ENCODE measurements at places on chromosomes 6 and 20.

- DNase-seq: no peak
Measured at GRCh38 chr6:27321901-27322300, 9.8 kb upstream of the POM121L2 start.

DNA sequence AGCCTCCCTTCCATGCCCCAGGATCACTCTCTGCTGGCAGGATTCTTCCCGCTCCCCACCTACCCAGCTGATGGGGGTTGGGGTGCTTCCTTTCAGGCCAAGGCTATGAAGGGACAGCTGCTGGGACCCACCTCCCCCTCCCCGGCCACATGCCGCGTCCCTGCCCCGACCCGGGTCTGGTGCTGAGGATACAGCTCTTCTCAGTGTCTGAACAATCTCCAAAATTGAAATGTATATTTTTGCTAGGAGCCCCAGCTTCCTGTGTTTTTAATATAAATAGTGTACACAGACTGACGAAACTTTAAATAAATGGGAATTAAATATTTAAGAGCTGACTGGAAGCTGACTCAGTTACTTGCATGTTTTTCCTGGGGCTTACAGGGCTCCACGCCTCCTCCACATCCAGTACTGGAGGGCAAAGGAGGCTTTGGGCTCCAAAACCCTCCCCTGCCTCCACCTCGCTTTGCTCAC lies 24.3 kb upstream of the FANCE start:
- no peak for DNase-seq

GRCh38 chr6:127634178-127634577 lies 57.2 kb downstream of the C6orf58 start:
- DNase-seq: no peak

DNA sequence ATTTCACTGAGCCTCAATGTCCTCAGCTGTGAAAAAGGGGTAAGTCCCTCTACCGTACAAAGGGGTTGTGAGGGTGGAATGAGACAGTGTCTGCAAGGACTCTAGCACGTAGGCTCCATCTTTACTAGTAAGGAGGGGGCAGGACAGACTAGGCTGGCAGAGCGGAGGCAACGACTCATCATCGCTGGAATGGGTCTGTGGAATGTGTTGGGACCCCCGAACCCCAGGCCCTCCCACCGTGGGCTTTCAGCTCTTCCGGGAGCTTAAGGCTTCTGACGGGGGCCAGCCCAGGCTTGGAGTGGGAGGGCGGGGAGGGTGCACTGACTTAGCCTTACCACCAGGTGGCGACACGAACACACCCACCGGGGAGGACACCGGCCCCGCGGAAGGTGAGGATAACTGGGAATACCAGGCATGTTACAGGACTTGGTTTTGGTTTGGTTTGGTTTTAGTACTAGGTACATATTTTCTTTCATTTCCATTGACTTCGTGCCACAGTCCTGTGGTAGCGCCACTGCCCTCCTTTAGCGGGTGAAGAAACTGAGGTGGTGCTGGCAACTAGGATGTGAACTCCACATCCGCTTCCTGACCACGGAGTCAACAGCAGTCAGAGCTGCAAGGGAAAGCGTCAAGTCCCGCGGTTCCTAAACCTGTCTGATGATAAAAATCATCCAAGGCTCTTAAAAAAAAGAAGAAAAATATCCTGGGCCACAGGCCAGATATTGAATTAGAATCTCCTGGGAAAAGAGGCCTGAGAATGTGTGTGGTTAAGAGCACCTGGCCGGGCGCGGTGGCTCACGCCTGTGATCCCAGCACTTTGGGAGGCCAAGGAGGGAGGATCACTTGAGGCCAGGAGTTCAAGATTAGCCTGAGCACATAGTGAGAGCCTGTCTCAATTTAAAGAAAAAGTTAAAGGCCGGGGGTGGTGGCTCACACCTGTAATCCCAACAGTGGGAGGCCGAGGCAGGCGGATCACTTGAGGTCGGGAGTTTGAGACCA lies 10.3 kb upstream of the TULP1 start:
- DNase-seq: no peak

GRCh38 chr20:3123542-3123941 lies 36.1 kb downstream of the FASTKD5 start:
- no peak for DNase-seq

- no peak for DNase-seq
Measured at GRCh38 chr20:52518735-52519134, 327.2 kb upstream of the ZFP64 start.

DNA sequence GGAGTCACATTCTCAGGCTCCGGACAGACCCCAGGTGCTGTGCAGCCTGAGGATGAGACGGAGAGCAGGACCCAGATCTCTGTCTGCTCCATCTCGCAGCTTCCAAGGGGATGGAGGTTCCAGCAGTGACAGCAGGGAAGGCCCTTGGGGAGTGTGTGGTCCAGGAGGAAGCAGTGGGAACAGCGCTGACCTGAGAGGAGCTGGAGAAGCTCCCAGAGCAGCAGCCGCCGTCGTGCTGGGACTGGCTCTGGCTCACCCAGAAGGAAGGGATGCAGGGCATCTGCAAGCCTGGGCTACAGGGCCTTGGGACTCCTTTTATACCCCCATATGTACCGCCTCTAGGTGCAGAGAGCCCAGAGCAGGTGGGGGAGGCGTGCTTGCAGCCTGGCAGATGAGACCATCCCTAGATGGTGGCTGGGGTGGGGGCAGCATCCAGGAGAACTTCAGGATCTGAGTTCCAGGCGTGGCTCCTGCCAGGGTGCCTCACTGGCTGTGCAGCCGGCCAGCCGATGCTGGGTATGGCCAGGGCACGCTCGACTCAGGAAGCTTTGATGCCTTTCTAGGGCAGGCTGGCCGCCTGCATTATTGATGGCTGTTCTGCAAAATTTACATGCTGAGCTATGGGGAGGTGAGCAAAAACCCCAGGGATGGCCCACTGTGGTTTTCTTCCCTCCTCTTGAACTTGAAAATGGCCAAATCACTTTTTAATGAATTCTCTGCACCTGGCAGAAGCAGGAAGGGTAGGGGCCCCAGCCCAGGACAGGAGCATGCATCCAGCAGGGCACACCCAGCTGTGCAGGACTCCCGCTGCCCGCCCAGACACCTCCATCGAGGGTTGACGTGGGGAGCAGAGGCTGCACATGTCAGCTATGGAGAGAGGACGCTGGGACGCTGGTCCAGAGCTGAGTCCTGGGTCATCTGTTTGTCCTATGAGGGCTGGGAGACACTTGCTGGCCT lies 179.6 kb downstream of the TAF4 start:
- DNase-seq: no peak

DNA sequence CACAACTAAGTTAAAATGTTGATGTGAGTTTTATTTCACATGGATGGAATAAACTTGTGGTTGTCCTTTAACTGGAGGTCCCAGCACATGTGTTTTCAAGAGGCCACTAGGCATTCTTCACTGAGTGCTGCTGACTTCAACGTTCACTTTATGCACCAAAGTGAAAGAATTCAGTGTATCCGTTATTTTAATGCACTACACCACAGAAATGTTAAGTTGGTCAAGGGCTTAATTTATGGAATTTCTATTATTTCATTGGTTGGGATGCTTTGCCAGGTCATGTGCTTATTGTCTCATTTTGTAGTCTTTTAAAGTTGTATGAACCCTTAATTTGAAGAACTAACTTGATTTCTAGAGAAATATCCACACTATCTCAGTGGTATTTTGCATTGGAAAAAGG lies 106.4 kb downstream of the PPP1R14C start:
- no peak for DNase-seq

GRCh38 chr6:21115111-21115510 lies 478.4 kb upstream of the SOX4 start:
- DNase-seq: no peak

DNA sequence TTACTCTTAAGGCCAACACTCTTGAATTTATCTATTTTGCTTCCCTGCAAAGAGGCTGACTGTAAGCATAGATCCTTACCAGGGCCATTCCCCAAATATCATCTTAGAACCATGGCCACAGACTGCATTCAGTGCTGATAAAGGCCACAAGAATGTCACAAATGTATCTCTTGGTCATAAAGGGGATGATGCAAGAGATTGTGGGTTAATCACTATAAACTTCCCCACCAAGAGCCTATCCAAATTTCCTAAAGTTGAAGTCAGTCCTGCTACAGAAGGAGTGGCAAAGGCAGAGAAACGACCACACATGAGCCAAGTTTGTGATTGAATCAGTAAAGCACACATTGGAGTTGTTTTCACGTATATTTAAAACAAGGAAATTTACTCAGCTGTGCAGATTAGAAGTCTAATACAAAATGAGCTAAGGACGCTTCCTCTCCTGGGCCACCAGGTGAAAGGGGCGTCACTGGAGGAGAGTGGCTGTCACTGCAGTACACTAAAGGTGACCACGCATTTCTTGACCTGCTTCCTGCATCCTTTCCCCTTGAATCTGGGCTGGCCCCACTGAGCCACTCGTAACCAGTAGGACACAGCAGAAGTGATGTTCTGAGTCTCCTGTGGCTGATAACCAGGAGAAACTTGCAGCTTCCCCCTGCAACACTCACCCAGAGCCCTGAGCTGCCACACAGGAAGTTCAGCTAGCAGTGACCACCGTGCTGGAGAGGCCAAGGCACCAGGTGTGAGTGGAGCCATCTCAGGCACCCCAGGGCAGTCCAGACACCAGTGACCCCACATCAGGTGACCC lies 181.9 kb downstream of the SYNDIG1 start:
- no peak for DNase-seq

GRCh38 chr6:302760-303159 lies 10.5 kb downstream of the DUSP22 start:
- DNase-seq: no peak

DNA sequence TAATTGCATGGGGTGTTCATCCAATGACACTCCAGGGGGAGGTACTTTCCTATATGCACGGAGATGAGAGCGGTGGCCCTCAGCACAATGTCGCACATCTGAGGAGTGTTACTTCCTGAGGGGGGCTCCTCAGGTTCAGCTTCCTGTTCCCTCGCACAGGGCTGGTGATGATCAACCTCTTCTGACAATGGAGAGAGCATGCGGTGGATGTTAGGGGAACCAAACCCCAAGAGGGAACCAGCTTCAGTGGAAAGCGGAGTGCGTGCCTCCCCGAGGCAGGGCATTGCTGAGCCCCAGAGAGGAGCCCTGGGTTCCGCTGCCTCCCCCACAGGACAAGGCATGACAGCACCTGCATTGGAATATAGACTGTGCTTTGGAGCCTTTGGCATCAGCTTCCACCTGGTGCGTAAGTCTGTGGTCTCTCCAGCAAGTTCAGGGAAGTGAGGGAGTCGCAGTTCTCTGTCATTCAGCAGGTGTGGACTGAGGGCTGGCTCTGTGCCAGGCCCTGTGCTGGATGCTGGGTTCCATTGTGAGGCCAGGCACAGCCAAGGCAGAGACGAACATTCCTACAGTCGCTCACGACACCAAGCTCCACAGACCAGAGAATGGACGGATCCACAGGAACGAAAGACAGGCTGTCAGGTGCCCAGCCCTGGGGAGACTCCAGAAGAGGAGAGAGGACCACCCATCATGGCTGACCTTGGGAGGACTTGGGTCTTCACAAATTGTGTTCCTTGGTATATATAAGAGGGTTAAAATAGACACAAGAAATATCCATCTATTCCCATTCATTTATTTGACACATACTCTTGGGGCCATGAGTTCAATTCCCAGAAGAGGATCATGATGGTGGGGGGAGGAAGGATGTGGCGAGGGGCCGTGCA lies 3.9 kb upstream of the ZNF831 start:
- DNase-seq: no peak

- DNase-seq: no peak
Measured at GRCh38 chr6:134928151-134928900, 21.6 kb downstream of the ALDH8A1 start.

GRCh38 chr6:155314773-155315515 lies 660 bp upstream of the TFB1M start:
- DNase-seq: peak; percentile 24

GRCh38 chr20:5393218-5393870 lies 76.6 kb upstream of the PROKR2 start:
- DNase-seq: no peak

GRCh38 chr6:7685276-7685675 lies 40.6 kb upstream of the BMP6 start:
- no peak for DNase-seq

DNA sequence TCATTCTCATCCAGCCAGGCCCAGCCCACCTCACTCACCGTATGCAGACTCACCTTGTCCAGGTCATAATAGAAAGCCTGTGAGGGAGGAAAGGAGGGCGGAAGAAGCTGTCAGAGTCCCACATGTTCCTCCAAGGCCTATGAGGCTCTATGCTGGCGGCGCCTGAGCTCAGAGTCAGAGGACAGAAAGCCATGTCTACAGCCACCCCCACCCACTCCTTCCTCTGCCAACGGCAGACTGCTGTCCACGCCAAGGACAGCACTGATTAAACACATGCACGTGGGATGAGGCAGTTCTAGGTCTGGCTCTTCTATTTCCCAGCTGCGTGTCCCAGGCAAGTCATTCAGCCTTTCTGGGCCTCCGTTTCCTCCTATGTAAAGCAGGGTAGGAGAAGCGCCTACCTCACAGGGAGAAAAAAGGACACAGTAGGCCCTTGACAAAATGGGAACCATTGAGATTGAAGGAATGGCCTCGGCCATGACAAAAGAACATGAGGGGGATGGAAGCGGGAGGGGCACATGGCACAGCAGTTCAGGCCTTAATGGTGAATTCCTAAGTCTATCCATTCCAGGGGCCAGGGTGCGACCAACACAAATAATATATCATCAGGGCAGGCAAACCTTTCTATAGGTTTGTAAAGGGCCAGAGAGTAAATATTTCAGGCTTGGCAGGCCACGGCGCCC lies 80.1 kb downstream of the RIPOR3 start:
- DNase-seq: no peak

- no peak for DNase-seq
Measured at GRCh38 chr20:43691928-43692524, 25.1 kb downstream of the MYBL2 start.

GRCh38 chr20:49877386-49877921 lies 37.9 kb downstream of the SPATA2 start:
- no peak for DNase-seq

- no peak for DNase-seq
Measured at GRCh38 chr20:44133424-44133823, 53.6 kb downstream of the JPH2 start.

GRCh38 chr6:120652506-120652905 lies 681.8 kb downstream of the TBC1D32 start:
- no peak for DNase-seq

GRCh38 chr6:75101896-75102295 lies 104.0 kb downstream of the COL12A1 start:
- no peak for DNase-seq

GRCh38 chr6:2447931-2448330 lies 202.5 kb upstream of the GMDS start:
- no peak for DNase-seq

- no peak for DNase-seq
Measured at GRCh38 chr6:19999319-20000191, 162.4 kb downstream of the ID4 start.

DNA sequence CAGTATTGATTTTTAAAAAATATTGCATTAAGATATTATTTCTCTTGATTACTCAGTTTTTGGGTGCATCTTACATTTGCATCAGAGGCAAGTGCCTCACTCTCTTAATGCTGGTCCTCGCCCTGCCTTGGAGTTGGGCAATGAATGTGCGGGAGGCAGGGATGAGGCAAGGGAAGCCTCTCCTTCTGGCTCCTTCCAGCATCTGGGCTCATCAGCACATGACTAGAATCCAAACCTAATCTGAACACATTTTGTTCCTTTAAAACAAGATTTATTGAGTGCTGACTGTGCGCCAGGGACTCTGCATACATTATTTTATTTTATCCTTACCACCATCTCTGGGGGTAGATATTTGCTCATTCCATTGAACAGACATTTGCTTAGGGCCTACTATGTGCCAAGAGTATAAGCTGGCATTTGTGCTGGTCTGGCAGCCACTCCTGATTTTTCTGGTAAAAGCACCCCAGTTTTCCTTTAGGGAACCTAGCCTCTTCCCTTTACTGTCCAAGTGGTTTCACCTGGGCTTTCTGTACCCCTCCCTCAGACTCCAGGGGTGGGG lies 71.9 kb upstream of the ZNFX1 start:
- DNase-seq: no peak
